ENCODE measurements at places on chromosomes 7 and 10. TPM values are rescaled to one million over a fixed set of nuclear protein-coding genes. Genes with fewer than 3 reads are reported as not detected.

Gene NEUROD6
- not detected for total RNA-seq

Gene CTTNBP2
- 18.2 TPM for total RNA-seq

DNA sequence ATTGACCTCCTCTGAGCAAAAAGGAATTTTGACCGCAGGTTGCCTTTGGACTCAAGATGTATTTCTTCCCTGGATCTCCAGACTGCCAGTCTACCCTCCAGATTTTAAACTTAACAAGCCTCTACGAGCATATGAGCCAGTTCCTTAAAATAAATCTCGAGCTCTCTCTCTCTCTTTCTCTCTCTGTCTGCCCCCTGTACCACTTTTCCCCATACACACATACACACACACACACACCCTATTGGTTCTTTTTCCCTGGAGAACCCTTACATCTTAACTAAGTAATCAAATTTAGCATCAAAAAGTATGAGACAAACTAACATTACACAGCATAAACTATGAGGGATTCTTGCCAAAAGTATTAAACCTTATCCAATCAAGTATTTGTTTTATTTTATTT lies 11.4 kb downstream of the BCAP29 start:
- DNase-seq, result no peak

DNA sequence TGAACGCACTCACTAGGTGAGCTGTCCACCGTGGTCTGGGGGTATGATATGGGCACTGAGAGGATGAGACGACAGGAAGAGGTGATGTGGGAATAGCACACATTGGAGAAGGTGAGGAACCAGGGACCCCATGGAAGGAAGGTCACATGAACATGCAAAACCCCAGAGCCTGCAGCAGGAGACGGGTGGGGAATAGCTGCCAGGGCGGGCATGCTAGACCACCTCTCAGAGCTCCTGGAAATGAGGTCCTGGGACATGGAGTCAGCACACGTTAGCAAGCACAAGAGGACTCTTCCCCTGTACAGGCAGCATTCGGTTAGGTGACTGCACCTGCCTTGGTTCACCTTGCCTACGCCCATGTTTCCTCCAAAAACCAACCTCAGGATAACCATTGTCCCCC lies 8.1 kb downstream of the FAM131B start:
- no peak for DNase-seq

DNA sequence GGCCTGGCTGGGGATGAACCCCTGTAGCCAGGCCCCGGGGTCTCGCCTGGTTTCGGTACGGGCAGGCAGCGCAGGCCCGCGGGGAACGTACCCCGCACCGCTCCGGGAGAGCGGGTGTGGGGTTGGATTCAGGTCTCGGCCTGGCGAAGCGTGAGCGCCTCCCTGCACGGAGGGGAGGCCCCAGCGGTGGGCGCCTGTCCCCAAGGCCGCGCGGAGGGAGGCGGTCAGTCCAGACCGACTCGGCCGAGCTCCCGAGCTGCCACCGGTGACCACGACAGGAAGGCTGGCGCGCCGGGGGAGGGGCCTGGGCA lies 378 bp upstream of the INPP5F start:
- DNase-seq, result no peak

GRCh38 chr10:70576803-70577517 lies 25.6 kb downstream of the PRF1 start:
- DNase-seq, result no peak

- no peak for DNase-seq
Observed at GRCh38 chr10:107444443-107444842, 279.9 kb upstream of the SORCS1 start.

DNA sequence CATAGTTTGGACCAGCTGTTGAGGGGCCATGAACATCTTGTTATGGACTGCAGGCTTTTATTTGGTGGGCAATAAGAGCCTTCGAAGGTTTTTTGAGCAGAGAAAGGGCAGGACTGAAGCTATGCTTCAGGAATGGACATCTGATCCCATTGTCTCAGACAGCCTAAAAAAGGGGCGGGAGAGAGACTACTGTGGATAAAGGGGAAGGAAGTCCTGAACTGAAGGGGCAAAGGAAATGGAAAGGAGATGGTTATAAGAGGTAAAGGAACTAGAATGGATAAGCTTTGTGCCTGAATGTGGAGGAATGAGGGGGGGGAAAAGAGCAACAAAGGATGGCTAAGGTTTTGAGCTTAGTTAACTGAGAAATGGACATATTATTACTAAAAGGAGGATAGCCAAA lies 172.5 kb downstream of the SKAP2 start:
- no peak for DNase-seq

DNA sequence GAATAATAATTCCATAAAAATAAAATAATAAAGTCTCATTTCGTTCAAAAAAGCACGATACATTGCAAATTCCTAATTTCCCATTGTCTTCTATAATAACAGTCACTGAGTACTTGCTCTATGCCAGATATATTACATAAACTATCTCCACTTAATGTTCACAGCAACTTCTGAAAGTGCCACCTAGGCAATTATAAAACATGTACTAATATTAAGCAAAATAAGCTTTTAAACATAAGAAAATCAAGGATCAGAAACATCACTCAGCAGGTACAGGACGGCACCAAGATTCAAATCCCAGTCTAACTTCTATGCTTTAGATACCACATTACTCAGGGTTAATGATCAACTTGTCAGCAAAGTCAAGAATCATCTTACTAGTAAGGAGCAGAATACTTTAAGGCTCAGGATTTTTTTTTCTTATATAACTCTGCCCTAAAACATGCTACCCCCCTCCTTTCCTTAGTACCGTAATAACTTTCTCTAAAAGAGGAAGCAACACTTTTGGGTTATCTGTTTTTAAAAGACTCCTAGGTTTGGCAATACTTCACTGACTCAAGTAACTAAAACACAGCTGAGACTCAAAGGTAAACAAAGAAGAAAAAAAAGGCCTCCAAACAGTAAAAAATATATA lies 51.3 kb downstream of the USP6NL start:
- no peak for DNase-seq

DNA sequence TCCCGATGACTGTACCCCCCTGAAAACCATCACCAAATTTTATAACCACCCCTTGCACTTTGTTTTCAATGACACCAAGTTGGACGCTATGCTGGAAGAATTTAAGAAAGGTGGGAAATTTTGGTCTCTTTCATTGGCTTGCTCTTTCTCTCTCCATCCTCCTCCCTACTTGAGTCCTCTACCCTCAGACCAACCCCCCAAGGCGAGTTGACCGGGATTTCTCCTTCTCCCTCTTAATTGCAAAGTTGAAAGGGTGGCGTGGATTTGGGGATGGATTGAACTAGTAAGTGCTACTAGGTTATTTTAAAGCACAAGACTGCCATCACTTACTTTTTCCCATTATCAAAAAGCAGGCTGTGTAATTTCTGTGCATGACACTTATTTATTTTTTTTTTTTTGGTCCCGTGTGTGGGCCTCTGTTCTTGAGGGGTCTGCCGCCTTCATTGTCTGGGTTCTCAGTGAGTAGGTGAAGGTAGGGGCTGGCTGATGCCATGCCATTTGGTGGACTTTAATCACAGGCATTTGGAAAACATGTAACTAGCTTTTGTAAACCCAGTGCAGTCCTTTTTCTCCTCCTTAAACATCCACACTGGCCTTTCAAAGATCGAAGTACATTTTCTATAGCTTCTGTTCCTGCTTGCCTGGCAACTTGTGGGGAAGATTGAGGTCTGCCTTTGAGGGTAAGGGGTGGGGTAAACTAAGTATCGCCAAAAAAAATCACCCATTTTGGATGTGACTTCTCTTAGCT lies 2.1 kb downstream of the CNNM2 start:
- DNase-seq, result no peak

GRCh38 chr7:77475181-77475580 lies 59.0 kb upstream of the GSAP start:
- no peak for DNase-seq

DNA sequence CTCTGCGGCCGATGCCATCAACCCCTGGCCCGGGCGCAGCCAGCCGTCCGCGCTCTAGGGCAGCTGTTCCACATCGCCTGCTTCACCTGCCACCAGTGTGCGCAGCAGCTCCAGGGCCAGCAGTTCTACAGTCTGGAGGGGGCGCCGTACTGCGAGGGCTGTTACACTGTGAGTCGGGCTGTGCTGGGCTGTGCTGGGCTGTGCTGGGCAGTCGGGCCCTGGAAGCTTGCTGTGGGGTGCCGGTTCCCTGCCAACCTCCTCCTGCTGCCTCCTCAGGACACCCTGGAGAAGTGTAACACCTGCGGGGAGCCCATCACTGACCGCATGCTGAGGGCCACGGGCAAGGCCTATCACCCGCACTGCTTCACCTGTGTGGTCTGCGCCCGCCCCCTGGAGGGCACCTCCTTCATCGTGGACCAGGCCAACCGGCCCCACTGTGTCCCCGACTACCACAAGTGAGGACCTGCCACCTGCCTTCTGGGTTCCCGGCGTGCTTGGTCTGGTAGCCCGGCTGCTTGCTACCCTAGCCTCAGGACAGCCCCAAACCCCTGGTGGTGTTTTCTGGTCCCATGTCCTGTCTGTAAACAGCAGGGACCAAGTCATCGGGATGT lies 7.5 kb downstream of the ZYX start:
- no peak for DNase-seq

Gene IL6
- 10.9 TPM for total RNA-seq

DNA sequence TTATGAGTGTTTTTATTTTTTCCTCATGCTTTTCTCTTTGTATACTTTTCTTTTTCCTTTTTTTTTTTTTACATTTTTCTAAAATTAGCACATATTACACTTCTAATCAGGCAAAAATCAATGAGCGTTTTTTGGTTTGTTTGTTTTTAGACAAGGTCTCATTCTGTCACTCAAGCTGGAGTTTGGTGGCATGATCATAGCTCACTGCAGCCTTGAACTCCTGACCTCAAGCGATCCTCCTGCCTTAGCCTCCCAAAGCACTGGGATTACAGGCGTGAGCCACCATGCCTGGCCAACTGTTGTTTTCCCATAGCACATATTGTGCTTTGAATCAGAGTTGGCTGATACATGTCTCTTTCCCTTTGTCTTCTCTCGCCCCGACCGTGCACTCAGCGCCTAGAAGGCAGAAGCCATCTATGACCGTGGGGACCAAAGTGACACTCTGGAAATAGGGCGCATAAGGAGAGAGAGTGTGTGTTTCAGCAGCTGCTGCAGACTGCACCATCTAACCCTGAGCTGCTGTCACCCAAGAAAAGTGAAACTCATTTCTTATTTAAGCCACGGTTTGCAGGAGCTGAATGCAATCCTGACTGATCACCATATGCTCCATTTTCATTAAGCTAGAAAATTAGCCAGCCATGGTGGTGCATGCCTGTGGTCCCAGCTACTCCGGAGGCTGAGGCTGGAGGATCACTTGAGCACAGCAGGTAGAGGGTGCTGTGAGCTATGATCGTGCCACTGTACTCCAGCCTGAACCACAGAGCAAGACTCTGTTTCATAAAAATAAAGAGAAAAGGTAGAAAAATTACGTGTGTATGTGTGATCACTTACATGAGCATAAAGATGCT lies 41.4 kb upstream of the GTF2I start:
- DNase-seq, result no peak

DNA sequence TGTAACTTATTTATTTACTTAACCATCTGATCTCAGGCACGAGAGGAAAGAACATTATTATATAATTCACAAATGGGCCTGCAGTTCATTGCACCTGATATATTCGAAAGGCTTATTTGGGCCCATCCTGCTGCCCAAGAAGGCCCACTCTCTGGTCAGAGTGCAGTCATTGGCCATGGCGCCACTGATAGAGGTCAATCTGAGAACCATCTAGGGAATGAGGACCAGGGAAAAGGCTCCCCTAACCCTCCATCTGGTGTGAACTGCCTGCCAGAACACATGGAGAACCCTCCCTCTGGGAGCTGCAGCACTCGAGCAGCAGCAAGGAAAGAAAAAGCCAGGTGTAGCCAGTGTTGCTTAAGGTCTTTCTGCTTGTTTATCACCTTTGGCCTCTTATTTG lies 136.6 kb downstream of the REEP3 start:
- DNase-seq, result no peak

Gene TMEM140
- total RNA-seq, result 15.0 TPM

- no peak for DNase-seq
Observed at GRCh38 chr7:28083164-28083997, 97.2 kb downstream of the JAZF1 start.

DNA sequence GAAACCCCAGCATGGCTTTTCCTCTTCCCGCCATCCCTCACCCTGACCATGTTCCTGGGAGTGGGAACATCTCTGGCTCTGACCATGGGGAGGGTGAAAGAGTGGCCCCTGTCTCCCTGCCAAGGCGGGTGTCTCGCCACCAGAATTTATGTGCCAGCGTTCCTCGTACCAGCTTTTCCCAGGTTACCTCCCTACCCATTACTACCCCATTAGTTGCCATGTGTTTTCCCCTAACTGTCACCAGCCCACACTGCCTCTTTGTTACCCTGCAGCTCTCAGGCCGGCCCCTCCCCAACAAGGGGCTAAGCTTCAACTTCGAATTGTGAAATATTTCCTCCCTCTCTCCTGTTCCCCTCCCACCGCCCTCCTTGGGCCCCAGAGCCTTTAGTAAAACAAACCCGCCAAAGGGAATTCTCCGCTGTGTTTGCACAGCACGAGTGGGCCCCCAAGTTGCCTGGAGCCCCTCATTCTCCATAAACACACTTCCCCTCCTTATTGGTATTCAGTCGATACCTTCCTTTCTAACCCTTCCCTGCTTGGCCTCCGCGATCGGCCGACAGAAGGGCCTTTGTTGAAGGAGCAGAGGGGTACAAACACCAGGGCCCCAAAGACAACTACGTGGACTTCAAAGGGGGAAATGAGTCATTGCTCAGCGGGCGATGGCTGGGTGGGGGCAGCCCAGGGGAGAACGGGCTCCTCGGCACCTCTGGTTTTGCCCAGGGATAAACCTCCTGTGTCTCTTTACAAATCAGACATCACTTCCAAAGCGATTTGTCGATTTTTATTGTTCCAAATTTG lies 45.5 kb downstream of the SLIT1 start:
- no peak for DNase-seq

Gene CLEC5A
- 3.2 TPM for total RNA-seq

DNA sequence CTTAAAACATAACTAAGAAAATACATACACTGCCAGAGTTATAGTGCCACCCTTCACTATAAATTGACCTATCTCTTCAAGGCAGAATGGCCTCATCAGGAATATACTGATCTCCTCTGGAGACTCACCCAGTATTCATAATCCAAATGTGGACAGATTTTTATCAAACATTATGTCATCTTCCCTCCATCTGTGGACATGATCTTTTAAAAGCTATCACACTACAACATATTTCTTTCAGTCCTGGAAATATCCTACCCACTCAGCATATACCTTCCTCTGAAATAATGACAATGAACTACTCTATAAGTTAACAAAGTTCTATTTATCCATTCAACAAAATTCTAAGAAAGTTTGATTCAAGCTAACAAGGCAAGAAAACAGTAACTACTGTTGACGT lies 3.2 kb downstream of the ZNF800 start:
- no peak for DNase-seq

DNA sequence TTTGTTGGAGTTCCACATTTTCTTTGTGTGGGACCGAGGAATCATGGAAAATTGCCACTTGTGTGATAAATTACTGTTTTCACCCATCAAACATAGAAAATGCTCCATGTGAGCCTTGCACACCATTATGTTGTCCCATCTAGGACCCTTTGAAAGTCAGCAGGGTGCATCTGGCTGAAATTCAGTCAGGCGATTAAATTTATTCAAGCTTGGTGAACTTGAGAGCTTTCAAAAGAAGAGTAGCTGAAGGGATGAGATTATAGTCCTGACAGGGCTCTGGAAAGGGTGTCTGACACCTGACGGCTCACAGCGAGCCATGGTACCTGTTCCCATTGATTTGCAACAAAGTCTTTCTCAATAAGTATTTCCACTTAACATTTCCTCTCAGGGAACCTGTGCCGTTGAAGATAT lies 399.7 kb upstream of the ETV1 start:
- no peak for DNase-seq

Gene PTCD1
- 9.6 TPM for total RNA-seq

Gene PRPS1L1
- not detected for total RNA-seq
